Stimulated activated CD8-positive, alpha-beta memory T cell treated with anti-CD3 and anti-CD28 coated beads, Interleukin-4, amount 100 ng/mL, for 48 hours (primary cell): ENCODE measurements at places on chromosomes 12 and 14.

DNA sequence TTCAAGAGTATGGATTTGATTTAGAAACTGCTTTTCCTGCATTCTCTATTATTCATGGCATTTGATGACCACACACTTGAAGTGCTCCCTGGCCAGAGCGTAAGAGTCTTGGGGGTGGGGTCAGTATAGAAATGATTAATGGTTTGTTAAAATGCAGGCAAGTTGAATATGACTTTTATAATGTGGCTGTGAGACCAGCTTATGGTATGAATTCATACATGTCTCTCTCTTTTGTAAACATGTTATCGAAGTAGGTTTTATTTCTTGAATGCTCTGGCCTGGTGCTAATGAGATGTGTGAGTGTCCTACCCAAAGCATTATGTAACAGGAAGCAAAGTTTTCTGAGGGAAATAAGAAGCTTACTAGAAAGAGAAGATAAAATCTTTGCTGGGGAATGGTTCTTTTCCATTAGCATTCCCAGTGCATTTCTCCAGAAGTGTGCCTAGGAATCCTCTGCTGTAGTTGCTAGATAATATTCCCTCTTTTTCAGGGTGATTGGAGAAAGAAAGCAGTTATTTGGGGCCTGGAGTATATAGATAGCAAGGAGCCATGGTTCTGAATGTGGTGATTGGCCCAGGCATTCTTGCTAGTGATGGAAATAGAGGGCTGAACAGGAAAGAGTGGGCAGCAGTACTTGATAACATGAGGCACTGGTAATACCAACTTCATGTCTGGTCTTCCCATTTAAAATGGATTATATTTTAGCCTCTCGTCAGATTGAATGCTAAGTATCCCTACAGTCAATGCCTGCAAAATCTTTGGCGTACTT, 289.7 kb downstream of the RAD51B start:
- DNase-seq, result no peak

- DNase-seq, result no peak
Observed at GRCh38 chr14:70043001-70043400, 145.8 kb downstream of the SLC8A3 start.

DNA sequence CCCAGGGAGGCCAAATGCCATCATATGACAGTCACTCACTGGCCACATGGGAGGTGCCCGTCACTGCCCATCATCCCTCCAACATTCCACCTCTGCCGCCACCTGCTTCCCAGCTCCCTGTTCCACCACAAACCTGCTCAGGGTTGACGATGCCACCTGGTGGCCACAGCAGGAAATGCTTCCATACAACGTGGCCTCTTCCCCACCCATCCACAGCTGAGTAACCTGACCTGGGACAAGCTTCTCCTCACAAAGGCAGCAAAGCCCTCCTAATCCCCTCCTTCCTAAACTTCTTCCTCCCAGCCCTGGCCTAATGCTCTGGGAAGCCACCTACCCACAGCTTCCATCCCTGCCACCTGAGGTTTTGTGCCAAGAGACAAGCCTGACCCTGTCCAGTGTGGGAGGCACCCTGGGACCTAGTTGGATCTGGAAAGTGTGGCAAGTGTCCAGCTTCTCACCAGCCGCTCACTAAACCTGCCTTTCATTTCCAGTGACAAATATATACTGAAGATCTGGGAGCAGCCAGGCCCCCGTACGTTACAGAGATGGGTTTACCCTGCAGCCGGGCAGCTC, 4.3 kb downstream of the DEGS2 start:
- DNase-seq, result peak; percentile 71

DNA sequence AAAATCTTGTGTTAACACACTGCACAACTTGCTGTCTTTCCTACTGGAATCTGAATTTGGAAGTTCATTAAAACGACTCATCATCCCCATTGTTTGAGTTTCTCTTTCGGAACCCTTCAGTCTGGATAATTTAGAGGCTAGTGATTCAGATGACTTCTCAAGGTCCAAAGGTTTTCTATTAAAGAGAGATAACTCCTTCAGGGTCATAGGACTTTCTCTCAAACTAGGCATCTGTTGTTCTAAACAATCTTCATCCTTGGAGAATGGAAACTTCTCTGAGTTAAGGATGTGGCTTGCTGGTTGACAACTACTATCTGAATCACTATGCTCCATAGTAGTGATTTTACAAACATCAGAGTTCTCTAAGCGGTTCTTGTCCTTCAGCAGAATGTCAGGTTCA, 4.4 kb downstream of the MLH3 start:
- DNase-seq, result no peak

DNA sequence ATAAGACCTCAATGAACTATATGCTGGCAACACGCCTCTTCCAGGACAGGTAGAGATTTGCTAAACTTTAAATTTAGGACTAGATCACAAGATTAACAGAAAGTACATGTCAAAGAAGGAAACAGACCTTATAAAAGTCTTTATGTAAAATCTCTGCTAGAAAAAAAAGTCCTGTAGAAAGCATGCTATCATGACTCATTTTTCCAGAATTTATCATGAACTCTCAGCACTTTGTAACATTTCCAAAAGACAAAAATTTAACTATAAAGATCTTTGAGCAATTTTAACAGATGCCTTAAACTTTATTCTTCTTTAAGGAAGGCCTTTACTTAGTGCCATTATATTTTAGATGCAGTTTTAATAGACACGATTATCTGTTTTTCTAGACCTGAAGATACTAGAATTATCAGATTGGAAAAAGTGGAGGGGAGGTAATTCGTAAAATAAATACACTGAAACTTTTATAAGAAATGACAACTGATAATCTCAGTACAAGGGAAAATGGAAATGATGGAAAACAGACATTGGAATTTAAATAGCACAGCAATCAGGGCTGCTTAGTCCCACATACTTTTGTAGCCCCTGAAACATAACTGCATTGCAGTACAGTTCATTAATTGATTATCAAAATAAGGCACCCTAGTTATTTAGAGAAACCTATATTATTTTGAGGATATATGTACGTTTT, 92.0 kb downstream of the TTLL5 start:
- DNase-seq, result no peak

- DNase-seq, result no peak
Observed at GRCh38 chr12:22687361-22688076, 62.5 kb downstream of the ETNK1 start.

- DNase-seq, result no peak
Observed at GRCh38 chr14:55843718-55844403, 263.9 kb downstream of the KTN1 start.

DNA sequence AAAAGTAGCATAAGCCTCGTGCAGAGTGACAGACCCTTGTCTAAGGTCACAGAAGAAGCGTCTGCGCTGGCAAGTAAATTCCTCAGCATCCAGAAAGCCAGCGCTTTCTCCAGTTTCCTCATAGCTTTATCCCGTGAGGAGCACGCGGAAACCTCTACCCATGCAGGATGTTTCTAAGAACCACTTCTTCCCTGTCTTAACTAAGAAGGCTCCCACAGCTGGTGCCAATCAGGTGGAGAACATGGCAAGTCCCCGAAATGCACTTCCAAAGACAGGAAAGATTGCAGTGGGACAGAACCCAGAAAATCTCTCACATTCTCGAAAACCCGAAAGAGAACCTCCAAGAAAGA, 968 bp upstream of the ARID4A start:
- DNase-seq, result no peak

DNA sequence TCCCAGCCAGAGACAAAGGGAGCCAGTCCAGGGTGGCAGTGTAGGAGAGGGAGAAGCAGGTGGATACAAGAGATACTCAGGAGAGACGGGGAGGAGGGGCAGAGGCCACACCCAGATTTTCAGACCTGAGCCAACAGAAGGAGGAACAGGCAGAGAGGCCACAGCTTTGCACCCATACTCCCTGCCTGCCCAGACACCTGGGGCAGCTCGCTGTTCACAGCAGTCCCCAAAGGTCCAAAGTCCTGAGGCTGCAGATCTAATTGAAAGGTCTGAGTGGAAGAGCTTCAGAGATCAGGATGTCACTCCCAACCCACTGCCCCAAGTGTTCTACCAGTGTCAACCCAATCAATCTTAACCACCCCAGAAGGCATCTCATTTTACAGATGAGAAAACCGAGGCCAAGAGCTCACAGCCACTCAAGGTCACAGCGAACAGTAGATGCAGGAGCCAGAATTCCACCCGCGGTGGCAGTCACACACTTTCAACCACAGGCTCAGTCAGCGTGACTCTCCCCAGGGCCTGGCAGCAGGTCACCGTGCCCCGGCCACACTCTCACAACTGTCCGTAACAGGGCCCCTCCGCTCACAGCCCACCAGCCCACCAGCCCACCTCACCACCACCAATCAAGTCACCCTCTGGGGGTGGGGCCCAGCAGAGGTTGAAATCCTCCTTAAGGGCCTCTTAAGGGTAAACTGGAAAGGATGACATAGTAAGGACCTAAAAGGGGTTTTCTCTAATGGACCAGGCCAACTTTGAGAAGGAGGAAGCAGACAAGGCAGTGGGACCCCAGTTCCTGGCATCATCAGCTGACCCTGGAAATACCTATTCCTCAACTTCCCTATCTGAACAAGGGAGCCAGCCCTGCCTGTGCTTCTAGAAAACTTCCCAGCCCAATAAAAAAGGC, 33.3 kb downstream of the ACTN1 start:
- peak; percentile 62 for DNase-seq

GRCh38 chr14:58717813-58718212, 80.1 kb downstream of the DACT1 start:
- DNase-seq, result no peak

DNA sequence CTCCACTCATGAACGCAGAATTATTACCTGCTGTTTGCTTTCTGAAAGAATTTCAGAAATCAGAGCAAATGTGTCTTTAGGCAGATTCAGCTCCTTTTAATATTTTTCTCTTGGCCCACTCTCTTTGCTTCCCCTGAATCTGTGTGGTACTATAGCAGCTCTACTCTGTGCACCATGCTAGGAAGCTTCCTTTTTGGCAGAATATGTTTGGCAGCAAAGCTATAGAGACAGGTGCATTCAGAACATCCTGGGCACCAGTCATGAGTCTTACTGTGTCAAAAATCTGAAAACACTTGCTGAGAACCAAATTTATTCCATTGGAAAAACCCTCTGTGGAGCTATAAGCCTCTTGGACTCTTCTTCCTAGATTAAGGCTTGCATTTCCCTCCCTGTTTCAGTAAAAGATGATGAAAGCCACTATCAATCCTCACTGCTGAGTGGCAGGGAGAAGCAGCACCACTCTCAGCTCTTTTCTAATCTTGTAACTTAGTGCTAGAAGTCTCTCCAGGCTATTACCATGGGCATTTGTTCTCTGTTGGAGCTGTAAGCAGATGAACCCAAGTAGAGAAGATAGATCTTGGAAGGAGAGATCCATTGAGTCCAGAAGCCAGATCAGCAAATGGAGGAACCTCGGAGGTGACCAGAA, 18.2 kb downstream of the CIPC start:
- no peak for DNase-seq

GRCh38 chr12:5771756-5772155, 173.3 kb downstream of the ANO2 start:
- DNase-seq, result no peak

DNA sequence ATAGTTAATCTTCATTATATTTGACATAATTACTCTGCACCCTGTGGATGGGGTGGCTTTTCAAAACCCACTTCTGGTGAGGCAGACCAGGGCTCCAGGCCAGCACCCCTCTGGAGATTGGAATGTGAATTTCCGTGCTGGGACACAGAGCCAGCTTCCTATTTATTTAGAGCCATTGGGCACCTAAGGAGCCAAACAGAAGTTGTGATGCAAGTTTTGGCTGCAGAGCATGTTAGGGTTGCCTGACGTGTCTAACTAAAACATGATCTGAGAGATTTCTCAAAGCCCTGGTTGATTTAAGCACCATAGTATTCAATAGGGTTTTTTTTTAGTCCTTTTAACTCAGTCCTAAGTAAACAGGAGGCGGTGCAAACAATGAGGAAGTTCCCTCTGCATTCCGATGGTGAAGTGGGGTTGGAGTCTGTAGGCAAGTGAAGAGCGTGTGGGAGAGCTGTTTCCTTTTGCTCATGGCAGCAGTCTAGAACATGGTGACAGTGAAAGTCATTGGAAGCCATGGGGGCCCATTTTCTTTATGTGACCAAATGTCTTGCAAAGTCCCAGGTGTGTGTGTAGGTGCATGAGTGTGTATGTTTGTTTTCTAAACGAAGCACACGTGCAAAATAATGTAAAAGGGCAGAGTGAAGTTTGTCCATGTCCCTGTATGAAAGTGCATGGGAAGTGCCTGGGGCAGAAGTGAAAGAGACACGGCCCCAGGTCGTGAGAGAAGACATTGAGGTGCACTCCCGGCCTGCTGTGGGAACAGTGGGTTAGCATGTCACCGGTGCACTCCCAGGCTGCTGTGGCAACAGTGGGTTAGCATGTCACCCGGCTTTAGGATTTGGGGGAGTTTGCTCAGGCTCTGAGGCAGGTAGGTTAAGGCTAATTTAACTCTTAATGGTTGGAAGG, 117.7 kb downstream of the PRKCH start:
- DNase-seq, result peak; percentile 51
